ENCODE measurements at places on chromosomes 13 and 19.

DNA sequence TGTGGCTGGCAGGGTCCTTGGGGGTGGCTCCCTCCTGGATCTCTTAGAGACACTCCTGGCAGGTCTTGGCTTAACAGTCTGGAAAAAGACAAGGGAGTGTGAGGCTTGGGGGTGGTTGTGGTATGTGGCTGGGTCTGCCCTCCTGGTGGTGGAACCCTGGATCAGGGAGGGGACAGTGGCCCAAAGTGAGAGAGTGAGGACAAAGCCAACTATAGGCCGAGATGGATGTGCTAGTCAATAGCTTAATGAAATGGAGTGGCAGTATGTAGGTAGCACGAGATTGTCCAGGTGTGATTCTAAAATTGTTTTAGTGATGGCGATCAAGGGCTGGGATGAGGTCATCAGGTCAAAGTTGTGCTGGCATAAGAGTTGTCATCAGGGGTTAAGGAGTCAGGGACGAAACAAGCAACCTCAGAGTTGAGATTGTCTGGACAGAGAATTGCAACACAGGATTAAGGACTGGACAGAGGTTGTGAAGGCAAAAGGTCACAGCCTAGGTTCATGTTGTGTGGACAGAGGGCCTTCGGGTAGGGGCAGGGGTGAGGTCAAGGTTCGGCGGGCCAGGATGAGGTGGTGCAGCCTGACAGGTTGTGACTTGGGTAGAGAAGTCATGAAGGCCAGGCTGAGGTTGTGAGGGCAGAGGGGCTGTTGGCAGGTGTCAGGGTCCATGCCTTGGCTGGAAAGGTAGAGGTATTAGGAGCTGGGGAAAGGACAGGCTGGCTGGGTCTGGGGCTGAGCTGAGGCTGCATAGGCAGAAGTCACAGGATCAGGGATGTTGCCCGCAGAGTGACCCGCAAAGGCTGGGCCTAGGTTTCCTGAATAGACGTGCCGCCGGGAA is 4.5 kb upstream of the RASAL3 start:
- DNase-seq, result no peak

DNA sequence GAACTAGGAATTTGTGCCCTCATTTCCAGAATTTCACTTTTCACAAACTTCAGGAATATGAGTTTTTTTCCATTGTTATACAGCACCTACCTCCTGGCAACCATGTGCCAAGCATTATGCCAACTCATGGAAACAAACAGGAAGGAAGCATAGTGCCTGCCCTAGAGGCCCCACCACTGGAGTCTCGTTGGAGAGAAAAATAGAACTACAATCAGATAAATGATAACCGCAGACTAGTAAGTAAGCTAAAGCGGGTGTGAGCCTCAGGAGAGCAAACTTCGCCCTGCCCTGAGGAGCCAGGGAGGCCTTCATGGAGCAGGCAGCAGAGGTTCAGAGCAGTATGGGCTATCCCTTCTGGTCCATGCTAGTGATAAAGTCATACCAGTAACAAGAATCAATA is 75.9 kb downstream of the FRY start:
- no peak for DNase-seq

GRCh38 chr13:28530729-28531076 is 35.8 kb upstream of the FLT1 start:
- peak; percentile 74 for DNase-seq

- DNase-seq, result no peak
Measured at GRCh38 chr13:51585696-51586095, 1.4 kb downstream of the WDFY2 start.

DNA sequence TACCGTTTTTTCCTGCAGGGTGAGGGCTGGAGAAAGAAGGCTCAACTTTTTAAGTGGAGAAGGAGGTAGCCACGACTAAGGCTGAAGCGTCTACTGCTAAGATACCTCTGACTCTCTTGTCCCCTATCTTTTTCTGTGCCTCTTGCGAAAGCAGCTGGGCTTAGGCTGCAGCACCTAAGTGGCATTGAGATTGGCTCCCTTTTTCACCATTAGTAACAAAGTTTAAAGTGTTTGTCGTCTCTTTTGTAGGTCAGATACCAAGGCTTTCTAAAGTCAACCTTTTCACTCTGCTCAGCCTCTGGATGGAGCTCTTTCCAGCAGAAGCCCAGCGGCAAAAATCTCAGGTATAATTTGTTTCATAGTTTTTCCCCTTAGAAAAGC is 887 bp downstream of the CDADC1 start:
- peak; percentile 50 for DNase-seq

DNA sequence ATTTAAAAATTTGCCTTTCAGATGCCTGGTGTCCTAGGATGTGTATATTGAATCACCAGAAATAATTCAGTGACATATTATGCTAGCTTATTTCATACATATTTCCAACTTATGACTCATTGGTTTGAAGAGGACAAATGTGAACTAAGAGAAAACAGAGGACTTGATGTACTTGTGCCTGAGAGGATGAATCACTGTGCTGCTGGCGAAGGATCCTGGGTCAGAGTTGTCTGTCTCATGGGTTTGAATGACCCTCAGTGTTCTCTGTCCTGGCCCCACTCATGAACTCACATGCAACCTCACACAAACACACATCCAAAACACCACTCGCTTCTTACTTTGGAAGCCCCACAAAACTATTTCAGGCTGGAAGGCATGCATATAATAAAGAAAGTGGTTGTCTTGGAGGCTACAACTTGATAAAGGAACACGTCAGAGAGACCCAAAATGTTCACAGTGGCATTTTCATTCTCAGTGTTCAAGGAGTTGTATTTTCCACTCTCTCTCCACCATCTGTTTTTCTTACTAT is 129.0 kb upstream of the SPRY2 start:
- peak; percentile 76 for DNase-seq

- no peak for DNase-seq
Measured at GRCh38 chr13:110832205-110832479, 82.7 kb downstream of the ANKRD10 start.

DNA sequence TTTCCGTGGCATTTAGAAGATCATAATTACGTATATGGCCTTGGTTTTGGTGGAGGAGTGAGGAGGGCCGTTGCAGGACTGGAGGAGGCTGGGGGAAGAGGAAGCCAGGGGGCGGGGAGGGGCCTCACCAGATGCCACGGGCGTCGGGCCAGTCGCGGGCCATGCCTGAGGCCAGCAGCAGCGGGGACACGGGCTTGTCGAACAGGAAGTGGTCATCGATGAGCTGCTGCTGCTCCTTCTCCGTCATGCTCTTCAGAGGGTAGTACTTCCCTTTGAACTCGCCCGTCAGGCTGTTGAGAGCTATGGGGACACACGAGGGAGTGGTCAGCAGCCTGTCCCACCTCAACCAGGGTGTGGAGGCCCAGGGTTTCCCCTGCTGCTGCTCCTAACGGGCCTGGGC is 11.1 kb downstream of the CKM start:
- DNase-seq, result peak; percentile 28

DNA sequence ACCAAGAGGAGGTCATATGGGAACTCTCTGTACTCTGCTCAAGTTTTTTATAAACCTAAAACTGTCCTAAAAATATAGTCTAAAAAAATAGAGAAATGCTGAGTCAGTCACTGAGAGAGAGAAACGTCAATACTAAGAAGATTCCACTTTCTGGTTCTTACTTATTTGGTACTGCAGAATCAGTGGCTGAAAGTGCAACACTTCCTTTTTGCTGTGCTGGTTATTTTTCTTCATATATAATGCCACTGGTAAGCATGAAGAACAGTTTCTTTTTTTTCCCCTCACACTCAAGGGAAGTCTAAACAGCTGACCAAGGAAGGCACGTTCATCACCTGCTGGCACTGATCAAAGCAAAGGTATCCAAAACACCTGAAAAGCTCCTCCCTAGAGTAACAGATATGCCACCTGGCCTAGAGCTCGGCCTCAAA is 44.3 kb upstream of the N4BP2L1 start:
- DNase-seq, result no peak

DNA sequence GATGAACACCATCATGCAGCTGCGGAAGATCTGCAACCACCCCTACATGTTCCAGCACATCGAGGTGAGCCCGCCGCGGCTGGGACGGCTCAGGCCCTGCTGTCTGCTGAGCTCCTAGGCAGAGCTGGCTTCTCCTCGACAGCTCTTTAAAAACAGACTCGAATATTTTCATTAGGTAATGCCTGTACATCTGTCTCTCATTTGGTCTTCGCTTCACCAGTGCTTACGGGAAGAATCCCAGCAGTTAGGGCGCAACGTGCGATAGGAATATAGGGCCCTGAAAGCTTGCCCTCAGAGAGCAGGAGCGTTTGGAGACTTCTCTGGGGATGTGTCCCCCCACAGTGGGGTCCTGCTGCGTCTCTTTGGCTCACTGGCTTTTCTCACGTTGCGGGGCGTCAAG is 63.8 kb upstream of the LDLR start:
- no peak for DNase-seq

GRCh38 chr19:3509566-3509989 is 3.5 kb downstream of the FZR1 start:
- no peak for DNase-seq

GRCh38 chr19:32675720-32676185 is at the start of gene RGS9BP:
TSS of gene RGS9BP (plus strand) at chr19:32675848. CDS start at chr19:32676264, 416 bp downstream.
- DNase-seq, result peak; percentile 88

DNA sequence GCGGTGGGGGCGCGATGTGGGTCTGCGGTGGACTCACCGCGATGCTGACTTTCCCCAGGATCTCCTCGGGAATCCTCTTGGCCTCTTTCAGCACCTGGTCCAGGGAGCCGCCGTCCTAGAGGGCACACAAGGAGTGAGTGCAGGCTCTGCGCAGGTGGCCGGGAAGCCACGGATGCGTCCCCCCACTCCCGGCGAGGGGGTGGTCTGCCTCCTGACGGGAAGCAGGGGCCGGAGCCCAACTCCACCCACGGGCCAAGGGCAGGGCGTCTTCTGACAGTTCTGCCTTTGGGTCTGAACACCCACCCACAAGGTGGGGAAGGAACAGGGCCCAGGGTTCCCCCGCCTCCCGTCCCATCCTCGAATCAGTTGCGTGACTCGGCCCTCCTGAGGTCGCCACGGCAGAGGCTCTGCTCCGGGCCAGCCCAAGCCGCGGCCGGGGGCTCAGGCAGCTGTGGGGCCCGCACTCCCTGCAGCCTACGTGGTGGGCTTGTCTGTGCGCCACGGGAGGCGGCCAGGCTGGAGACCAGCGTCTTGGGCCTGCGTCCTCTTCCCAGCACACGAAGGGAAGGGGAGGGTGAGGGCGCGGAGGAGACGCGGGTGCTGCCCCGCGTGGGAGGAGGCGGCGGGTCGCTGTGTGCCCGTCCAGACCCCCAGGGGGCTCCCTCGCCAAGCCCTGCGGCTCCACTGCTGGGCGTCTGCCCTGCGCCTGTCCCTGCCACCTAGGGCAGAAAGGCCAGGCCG is 21.4 kb downstream of the MAP2K2 start:
- DNase-seq, result no peak

DNA sequence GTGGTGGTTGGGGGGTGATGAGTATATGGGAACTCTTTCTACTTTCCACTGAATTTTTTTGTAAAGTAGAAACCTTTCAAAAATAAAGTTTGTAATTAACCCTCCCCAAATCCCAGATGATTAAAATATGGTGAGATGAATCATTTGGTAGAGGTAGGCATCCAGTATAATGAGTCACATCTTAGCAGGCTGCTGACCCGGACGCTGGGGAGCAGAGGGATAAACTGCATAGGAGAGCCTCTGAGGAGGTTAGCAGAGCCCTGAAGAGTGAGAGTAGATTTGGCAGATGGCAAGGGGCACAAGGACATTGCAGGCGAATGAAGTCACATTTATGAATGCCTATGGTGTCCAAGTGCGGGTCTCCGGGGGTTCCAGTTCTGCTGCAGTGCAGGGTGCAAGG is 293.8 kb downstream of the FGF9 start:
- no peak for DNase-seq

GRCh38 chr19:15758379-15758778 is 20.6 kb downstream of the OR10H3 start:
- DNase-seq, result no peak

DNA sequence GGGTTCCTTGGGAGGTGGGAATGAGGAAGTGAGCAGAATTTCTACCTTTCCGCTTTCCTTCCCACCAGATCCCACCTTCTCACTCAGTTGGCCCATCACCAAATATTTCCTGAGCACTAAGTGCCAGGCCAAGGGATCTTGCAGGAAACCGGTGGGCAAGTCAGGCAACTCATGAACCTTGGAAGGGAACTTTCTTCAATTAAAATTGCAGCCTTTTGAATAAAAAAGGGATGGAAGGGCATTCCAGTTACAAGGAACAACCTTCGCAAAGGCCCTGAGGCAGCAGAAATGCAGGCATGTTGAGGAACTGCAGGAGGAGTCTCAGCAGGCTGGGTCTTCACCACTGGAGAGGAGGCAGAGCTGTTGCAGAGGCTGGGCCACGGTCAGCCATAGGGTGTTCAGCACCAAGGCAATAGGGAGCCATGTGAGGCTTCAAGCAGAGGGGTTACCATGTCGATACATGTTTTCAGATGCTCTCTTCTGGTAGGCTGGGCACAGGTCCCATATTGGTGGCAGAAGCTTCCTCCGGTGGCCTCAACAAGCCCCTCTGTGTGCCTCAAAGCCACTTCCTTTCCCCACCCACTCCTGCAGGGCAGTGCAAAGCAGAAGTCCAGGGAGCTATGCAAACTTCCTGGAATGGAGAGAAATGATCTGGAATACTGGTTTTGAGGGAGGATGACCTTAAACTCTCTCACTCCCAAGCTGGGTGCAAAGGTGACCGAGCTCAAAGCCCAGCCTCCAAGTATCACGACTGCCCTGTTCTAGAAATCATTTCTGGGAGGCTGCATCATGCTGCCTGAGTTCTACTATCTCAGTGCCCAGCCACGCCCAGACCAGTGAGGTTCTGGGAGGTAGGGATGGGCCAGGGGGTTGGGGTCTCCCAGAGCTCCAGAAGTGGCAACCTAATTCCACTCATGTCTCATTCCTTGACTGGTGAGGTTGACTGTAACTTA is at the start of gene FUT6:
FUT6 (minus strand) TSS at position 638 of the 953 bp plus-strand sequence. CDS start 7,135 bp downstream, outside the sequence.
- no peak for DNase-seq

- DNase-seq, result no peak
Measured at GRCh38 chr13:114126789-114127472, 5.5 kb downstream of the RASA3 start.

GRCh38 chr13:86878781-86879180 is 792.4 kb upstream of the SLITRK5 start:
- DNase-seq, result no peak

DNA sequence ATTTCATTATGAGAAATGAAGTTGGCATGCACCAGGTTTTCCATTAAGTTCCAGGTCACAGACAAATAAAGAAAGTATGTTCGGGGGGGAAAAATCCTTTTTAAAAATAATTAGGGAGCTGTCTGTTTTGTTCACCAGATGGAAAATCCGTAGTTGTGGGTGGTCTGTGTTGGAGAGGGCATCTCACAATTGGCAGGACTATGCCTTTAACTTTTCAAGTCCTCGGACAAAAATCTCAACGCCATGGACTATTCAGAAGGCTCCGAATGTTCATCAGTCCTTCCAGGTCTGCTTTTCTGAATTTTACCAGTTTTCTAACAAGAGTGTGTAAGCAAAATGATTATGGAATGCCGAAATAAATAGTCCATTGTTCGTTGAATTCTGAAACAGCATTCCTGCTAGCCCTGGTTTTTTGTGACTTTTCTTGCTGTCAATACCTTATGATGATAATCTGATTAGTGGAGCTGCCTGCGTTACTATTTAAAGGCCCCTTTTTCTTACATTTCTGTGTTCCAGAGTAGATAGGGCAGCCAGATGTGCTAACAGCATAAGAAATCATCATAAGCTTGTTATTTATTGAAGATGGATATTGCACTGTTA is 146.9 kb downstream of the TM9SF2 start:
- no peak for DNase-seq

Data from DMS53 (cell line).